ENCODE measurements at places on chromosomes 13 and 19.

GRCh38 chr13:99935772-99936171 lies 35.8 kb downstream of the ZIC5 start:
- no peak for DNase-seq

DNA sequence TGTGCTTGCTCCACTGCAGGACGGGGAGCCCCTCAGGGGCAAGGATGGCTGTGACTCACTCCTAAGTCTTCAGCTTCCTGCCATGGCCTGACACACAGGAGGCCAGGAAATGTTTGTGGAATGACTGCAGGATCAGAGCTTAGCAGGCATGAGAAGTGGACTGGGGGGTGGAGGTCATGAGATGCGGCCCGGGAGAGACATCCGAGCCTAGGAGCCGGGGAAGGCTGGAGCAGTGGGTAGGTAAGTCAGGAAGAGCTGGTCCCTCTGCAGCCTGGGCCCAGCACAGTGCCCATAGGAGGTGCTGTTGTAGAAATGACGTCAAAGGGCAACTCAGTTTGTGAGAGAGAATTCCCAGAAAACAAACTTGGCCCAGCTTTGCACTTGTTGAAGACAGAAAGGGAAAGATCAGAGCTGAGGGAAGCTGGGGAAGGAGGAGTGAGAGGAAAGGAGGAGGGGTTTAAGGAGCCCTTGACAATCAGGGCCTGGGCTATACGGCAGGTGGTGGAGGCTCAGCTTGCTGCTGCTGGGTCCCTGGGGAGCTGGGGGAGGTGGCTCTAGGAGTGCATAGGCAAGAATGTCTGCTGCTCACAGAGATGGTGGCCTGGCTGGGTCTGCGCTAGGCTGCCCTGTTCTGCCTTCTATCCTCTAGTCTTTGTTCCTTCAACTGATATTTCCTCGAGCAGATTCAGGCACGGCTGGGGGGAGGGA lies 18.5 kb downstream of the POU2F2 start:
- DNase-seq, result peak; percentile 29

DNA sequence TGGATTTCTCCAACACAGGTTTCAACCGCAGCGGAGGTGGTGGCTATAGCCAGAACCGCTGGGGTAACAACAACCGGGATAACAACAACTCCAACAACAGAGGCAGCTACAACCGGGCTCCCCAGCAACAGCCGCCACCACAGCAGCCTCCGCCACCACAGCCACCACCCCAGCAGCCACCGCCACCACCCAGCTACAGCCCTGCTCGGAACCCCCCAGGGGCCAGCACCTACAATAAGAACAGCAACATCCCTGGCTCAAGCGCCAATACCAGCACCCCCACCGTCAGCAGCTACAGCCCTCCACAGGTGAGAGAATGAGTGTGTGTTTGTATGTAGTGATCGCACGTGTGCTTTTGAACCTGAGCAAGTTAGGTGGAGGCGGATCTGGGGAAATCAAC lies 6.0 kb upstream of the CCDC97 start:
- no peak for DNase-seq

DNA sequence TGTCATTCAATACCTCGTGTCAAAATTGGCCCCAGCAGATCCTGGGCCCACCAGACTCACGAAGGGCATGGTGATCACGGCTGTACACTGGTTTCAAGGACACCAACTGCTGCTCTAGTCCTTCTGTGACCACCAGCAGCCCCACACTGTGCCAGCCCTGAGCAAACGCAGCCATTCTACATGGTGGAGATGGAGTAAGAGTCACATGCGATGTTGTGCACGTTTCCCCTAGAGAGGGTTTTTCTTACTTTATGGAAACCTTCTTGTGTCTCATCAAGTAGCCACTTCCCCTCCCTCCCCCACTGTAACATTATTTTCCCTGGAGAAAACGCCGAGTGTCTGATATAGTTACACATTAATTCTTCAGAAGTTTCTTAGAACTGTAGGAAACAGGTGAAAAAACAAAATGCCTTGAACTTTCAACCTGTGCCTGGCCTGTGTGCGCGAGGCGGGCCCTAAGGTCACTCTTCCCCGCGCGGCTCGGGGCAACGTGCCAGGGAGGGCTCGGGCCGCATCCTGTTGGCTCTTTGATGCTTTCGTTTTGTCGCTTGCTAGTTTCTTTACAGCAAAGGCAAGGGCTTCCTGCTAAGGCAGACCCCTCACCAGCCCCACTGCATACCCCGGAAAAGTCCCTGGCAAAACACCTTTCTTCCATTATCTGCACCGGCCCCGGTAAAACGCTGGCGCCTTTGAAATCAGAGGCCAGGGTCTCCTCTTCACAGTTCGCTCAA lies 44.6 kb downstream of the GGACT start:
- DNase-seq, result no peak

GRCh38 chr19:32550666-32551065 lies 30.3 kb upstream of the PDCD5 start:
- no peak for DNase-seq

DNA sequence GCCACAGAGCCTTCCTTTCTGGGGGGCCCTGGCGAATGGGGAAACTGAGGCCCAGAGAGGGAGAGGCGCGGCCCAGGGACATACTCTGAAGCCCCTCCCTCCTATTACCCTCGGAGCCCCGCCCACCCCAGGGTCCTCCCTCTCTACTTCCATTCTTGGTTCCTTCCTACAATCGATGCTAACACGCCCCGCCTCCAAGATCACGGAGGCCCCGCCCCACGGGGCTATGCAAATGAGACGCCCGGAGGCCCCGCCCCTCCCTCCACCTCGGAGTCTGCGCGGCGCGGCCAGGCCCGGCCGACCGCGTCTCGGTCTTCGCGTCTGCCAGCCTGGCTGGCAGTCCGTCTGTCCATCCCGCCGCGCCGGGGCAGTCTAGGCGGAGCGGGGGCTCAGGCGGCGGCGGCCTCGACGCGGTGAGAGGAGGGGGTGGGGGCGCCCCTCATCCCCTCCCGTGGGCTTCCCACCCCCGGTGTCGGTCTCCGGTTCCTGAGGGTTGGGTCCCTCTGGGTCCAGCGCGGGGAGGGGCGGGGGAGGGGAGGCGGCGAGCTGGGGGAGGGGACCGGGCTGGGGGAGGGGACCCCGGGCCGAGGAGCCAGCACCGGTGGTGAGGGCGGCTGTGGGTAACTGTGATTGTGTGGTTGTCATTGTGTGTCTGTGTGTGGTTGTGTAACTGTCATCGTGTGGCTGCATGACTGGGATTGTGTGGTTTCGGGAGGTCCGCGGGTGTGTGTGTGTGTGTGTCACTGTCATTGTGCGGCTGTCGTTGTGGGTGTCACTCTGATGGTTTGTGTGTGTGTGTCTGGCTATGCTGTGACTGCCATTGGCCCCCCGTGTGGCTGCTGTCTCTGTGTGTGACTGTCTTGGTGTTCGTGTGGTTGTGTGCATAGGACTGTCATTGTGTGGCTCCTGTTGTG lies at the start of gene PLPPR2:
TSS of gene PLPPR2 (plus strand) at position 273 of the 914 bp plus-strand sequence. CDS start 2,242 bp downstream, outside the sequence.
- peak; percentile 84 for DNase-seq

GRCh38 chr13:27203854-27204253 lies 32.2 kb upstream of the USP12 start:
- no peak for DNase-seq

DNA sequence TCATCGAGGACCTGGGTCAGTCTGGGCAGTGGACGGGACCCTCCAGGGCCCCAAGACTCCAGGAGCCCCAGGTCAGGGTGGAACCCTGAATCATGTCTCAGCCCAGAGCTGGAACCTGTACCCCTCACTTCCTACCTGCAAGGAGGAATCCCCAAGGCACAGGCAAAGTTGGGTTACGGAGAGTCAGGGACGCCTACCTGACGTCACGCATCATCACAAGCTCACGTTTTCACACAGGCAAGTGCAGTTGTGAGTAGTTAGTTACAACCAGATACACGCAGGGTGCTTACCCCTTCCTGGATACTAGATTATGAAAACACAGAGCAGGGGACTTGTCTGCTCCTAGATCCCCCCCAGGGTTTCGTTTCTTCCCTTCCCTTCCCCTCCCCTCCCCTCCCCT lies 1.9 kb downstream of the RETN start:
- DNase-seq, result no peak

DNA sequence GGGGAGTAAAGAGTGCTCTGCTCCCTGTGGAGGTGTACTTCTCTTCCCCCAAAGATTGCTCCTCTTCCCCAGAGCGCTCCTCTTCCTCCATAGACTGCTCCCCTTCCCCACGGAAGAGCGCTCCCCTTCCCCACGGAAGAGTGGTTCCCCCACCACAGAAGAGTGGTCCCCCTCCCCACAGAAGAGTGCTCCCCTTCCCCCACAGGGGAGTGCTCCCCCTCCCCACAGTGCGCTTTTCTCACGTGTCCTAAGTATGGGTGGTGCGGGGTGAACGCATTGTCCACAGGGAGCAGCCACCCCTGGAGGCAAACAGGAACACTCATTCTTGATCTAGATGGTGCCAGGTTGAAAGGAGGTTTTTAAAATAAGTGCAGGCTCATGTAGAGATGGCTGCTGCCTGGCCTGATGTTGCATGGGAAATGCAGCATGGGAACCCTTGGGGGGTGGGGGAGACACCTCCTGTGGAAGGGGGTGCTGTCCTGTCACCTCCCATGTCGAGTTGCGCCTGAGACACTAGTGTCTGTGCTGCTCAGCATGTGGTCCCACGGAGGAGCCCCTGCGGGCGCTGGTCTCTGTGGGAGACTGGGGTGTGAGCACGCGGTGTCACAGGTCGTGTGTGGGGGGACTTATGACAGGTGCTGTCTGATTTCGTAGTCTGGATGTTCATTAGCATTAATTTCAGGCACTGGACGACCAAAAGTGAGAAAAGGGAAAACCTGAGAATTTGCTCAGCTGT lies 52.2 kb downstream of the ATP11A start:
- no peak for DNase-seq

DNA sequence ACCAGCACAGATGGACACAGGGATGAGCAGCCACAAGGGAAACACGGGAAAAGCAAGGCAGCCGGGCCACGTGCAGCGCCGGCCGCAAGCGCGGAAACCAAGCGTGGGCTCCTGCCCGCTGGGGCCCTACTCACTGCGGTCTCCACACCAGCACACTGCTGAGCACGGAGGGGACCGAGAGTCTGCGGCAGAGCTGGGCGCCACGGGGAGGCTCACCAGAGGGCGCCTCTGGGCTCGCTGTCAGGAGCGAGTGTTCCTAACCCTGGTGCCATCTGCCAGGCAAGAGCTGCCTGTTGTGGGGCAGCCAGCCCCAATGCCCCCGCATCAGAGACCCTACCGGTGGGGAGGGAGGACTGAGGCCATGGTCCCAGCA lies 26.5 kb downstream of the MPND start:
- no peak for DNase-seq

DNA sequence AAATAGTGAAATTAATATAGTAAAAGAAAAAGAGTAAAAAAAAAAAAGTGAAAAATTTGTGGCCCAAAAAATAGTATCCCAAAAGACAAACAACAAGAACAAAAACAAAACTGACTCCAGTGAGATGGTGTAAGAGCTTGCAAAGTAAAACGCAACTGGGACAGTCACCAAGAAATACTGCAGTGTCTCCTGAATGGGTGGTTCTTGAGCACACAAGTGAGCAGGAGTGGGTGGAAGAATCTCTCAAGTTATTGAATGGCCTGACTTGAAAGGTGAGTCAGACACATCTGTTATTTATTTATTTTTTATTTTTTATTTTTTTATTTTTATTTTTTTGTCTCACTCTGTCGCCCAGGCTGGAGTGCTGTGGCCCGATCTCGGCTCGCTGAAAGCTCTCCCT lies 1.9 kb downstream of the ZNF493 start:
- DNase-seq, result no peak

DNA sequence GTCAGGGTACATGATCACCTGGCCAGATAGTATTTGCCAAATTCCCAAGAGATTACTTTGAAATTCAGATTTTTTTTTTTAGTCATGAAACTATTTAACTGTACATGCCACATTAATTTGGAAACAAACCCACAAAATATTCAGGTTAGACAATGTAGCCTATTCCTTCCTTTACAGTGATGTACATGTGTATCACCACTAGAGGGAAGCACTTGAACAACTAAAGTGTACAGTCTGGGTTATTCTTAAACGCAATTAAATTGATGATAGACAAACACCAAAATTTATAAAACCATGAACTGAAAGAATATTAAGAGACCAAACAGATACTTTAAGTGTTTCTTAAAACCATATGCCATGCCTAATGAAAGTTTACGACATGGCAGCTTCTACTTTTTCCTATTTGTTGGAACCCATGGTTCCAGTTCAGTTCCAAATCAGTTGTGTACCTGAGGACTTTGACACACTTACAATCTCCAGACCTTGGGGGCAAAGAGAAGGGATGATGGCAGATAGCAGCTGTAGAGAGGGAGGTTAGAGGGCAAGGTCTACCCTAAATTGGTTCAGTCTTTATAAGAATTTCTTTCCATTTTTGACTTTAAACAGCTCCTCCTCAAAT lies 52.8 kb downstream of the TNFSF13B start:
- peak; percentile 11 for DNase-seq

DNA sequence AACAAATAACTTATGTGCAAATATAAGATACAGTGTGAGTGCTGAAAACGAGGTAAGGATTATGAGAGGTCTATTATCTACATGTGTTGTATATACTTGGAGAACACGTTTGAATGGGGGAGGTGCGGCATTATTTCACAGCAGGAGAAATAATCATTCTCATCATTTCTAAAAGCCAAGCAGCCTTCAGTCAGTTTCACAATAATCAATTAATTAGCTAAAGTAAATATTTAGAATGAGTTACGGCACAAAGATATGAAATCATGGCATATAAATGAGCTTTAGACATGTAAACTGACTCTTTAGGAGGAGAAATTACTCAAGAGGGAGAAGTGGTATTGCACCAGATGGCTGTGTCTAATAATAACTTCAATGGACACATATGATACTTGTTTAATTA lies 366.6 kb downstream of the DNAJC15 start:
- DNase-seq, result no peak

- DNase-seq, result no peak
Measured at GRCh38 chr13:104442536-104442935, 1376.3 kb upstream of the SLC10A2 start.

GRCh38 chr19:5809053-5809452 lies 4.2 kb downstream of the NRTN start:
- no peak for DNase-seq

- no peak for DNase-seq
Measured at GRCh38 chr19:33659835-33660234, 38.1 kb downstream of the CHST8 start.

GRCh38 chr19:17448131-17448967 lies at the start of gene TMEM221:
TSS of gene TMEM221 (minus strand) at chr19:17448668. CDS start at chr19:17448462, 206 bp downstream.
- DNase-seq, result no peak

DNA sequence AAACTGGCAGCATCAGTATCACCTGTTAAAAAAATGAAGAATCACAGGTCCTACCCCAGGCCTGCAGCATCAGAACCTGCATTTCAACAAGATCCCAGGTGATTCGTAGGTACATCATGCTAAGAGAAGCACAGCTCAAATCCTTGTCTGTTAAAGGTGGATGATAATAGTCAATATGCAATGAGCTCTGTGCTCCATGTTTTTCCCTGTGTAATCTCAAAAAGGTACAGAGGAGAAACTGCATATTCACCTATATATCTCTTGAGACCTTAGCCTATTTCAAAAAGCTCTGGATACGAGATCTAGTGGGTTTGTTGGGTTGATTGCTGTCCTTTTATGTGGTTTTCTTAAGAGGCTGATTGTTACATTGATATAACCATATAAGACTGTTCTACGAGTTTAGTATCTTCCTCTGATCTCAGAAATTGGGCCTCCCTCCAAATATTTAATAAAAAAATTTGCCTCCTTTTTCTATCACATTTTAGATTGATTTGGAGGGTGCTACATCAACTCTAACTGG lies 148.9 kb downstream of the DCT start:
- no peak for DNase-seq

Data from NCI-H1092 (cell line).